ENCODE measurements at places on chromosomes 2 and 18. TPM values are rescaled to one million over a fixed set of nuclear protein-coding genes. Genes with fewer than 3 reads are reported as not detected.
A peak's percentile ranks its signal among the peaks of the same experiment; 100 is the strongest.

DNA sequence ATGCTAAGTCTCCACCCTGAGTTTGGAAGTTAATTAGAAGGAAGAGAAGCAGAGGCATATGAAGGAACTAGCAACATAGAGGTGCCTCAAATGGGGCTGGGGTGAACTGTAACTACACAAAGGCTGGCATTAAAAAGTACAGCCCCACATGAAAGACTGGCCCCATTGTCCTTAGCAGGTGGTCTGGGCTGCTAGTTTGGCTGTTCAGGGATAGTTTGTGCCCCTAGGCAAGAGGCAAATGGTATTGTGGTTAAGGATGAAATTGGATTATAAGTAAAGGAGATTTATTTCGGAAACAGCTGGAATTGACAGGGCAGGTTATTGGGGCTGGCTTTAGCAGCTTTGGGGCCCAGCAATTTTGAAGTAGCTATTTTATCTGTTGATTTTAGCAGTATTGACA lies 365.7 kb upstream of the TNP1 start:
- no peak for DNase-seq
- H3K36me3 ChIP-seq: no peaks in the 10 kb centered on the region
- no peak overlapping the region for H3K27ac ChIP-seq
- H3K4me1 ChIP-seq: no peaks in the 10 kb centered on the region
- H3K4me3 ChIP-seq: no peak overlapping the region

DNA sequence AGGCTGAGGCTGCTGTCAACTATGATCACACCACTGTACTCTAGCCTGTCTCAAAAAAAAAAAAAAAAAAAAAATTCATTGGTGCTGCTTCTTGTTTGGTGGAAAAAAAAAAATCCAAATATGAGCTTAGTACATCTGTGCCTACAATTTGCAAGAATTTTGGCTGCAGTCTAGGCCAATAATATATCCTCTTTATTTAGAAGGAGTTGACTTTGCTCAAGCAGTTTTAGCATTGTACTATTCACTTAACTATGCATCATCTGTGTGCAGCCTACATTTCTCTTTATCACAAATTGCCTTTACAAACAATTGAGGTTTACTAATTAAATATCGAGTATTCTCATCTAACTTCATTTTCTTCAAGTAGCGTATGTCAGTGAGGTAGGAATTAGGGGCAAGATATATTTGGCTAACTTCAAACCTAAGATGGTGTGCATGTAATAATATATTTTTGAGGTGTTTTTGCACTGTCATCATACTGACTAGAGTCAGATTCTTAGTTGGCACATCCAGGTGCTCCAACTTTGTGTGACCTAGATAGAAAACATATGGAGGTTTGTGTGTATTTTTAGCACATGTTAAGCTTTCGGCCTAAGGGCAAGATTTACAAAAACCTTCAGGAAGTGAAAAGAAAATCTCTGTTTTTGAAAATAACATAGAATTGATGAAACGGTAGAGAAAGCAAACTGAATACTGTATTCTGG lies 51.8 kb downstream of the PMS1 start:
- no peaks in the 10 kb centered on the region for H3K4me1 ChIP-seq
- no peak overlapping the region for H3K4me3 ChIP-seq
- H3K36me3 ChIP-seq: no peaks in the 10 kb centered on the region

GRCh38 chr2:10691521-10691920 lies 1.7 kb upstream of the NOL10 start:
- no peak for DNase-seq
- H3K4me1 ChIP-seq: peaks cover 11% of the 10 kb centered on the region
- no peak overlapping the region for H3K4me3 ChIP-seq
- H3K27ac ChIP-seq: no peak overlapping the region

- H3K36me3 ChIP-seq: peaks cover 21% of the 10 kb centered on the region
- peaks cover 16% of the 10 kb centered on the region for H3K4me1 ChIP-seq
Measured at GRCh38 chr2:27255660-27256059, 7.2 kb downstream of the SLC30A3 start.

GRCh38 chr2:239396881-239397681 lies 3.7 kb downstream of the HDAC4 start:
- no peak for DNase-seq
- no peak overlapping the region for H3K27ac ChIP-seq
- H3K4me1 ChIP-seq: peaks cover 57% of the 10 kb centered on the region
- peaks cover 3% of the 10 kb centered on the region for H3K36me3 ChIP-seq
- no peaks in the 10 kb centered on the region for H3K27me3 ChIP-seq

GRCh38 chr2:216583147-216583546 lies 50.1 kb upstream of the IGFBP2 start:
- peak overlapping the region; percentile 51 for H3K27ac ChIP-seq
- no peak overlapping the region for H3K4me3 ChIP-seq
- DNase-seq: no peak
- H3K4me1 ChIP-seq: peaks cover 18% of the 10 kb centered on the region
- H3K27me3 ChIP-seq: no peaks in the 10 kb centered on the region

- no peaks in the 10 kb centered on the region for H3K36me3 ChIP-seq
- H3K4me3 ChIP-seq: no peak overlapping the region
- no peak overlapping the region for H3K27ac ChIP-seq
- H3K27me3 ChIP-seq: no peaks in the 10 kb centered on the region
- H3K4me1 ChIP-seq: peaks cover 7% of the 10 kb centered on the region
- DNase-seq: peak; percentile 91
Measured at GRCh38 chr2:162475661-162476060, 131.7 kb downstream of the GCA start.

DNA sequence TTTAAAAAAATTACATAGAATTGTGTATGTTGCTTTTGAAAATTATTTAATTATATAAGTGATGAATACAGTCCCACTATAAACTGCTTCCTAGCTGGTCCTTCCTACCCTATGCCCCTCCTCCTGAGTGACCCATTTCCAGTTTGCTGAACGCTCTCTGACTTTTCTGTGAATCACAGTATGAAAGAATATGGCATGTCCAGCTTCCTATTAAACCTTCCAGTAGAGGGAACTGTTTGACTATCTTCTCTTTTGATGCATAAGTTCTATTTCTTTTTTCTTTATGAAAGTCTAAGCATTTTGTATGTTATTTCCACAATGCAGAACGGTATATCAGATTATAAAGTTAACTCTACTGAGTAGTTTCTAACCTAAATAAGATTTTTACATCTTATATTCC lies 41.3 kb downstream of the PSMG2 start:
- no peak overlapping the region for H3K4me3 ChIP-seq
- H3K27me3 ChIP-seq: no peaks in the 10 kb centered on the region
- H3K27ac ChIP-seq: no peak overlapping the region
- peak; percentile 79 for DNase-seq
- H3K4me1 ChIP-seq: no peaks in the 10 kb centered on the region

DNA sequence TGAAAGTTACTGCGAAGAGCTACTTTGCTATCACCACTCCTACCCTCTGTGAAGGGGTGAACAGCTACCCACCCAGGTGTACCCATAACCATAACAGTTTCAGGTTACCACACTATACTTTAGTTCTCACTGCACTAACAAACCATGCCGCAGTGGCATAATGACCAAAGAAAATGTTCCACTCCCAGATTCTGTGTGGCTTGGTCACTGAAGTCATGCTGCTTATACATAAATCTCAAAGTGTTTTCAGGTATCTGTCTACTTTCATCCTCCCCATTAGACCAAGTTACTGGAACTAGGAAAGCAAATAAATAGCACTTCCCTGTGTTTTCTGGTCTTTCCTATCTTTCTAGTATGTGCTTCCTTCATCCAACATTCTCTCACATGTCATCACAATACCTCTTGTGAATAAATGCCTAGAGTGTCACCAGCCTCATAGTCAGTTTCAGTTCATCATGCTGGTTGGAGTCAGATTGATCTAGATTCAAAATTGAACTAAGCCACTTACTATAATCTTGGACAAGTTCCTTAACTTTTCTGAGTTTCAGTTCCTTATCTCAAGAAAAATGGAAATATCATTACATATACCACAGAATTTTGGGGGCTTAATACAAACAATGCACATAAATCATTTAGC lies 293.6 kb downstream of the FSIP2 start:
- H3K4me3 ChIP-seq: no peak overlapping the region
- no peak overlapping the region for H3K27ac ChIP-seq
- H3K36me3 ChIP-seq: no peaks in the 10 kb centered on the region
- no peaks in the 10 kb centered on the region for H3K27me3 ChIP-seq
- no peaks in the 10 kb centered on the region for H3K4me1 ChIP-seq
- no peak for DNase-seq

DNA sequence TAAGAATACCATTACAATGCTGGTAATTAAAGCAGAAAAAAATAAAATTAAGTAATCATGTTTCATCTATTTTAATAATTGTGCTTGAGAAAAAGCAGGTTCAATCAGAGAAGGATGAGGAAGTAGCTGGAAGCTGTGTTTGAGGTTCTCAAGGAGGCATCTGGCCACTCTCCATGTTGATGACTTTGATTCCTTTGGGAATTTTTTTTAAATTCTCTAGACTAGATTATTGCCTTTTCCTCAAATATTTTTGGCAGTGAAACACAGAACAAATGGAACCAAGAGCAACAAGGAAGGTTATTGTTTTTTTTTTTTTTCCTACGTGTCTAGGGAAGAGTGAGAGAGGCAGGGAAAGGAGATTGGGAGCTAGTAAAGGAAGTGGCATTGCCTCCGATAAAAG lies 99.9 kb upstream of the NRP2 start:
- DNase-seq: no peak
- no peak overlapping the region for H3K27ac ChIP-seq
- H3K27me3 ChIP-seq: no peaks in the 10 kb centered on the region
- H3K4me1 ChIP-seq: no peaks in the 10 kb centered on the region
- H3K4me3 ChIP-seq: no peak overlapping the region
- H3K36me3 ChIP-seq: no peaks in the 10 kb centered on the region

GRCh38 chr2:140589273-140589672 lies 1541.5 kb downstream of the LRP1B start:
- no peak for DNase-seq
- H3K27me3 ChIP-seq: no peaks in the 10 kb centered on the region
- H3K36me3 ChIP-seq: no peaks in the 10 kb centered on the region
- H3K4me1 ChIP-seq: no peaks in the 10 kb centered on the region
- no peak overlapping the region for H3K4me3 ChIP-seq

DNA sequence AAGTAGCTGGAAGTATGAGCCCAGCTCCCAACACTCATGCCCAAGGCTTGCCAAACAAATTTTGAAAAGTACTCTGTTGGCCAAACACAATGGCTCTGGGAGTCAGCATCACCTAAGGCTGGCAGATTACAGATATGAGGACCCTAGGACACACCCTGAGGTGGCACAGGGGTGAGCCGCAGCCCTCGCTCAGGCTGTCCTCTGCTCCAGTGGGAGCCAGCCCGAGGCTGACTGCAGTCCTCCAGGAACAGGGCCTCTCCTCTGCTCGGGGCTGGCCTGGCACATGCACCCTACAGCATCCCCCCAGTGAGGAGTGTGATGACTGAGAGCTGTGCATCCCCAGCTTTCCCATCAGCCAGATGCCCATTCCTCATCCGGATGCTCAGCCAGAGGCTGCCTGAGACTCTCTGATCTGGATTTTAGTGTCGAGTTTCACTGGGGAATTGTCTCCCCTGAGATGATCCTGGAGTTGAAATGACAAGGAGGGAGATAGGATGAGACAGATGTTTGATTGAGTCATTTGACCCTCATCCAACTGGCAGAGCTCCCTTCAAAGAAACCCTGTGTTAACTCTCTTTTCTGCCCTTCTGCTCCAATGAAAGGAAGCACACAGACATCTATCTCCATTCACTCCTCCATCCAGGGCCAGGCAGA lies 269.3 kb upstream of the NCKAP5 start:
- H3K4me3 ChIP-seq: no peak overlapping the region
- no peaks in the 10 kb centered on the region for H3K36me3 ChIP-seq
- H3K27ac ChIP-seq: peak overlapping the region; percentile 17
- peaks cover 9% of the 10 kb centered on the region for H3K4me1 ChIP-seq
- peak; percentile 10 for DNase-seq
- no peaks in the 10 kb centered on the region for H3K27me3 ChIP-seq

- H3K4me1 ChIP-seq: peaks cover 5% of the 10 kb centered on the region
- H3K4me3 ChIP-seq: no peak overlapping the region
- no peaks in the 10 kb centered on the region for H3K36me3 ChIP-seq
- no peaks in the 10 kb centered on the region for H3K27me3 ChIP-seq
- no peak overlapping the region for H3K27ac ChIP-seq
- DNase-seq: no peak
Measured at GRCh38 chr2:54516842-54517241, 60.7 kb downstream of the SPTBN1 start.

- H3K27ac ChIP-seq: peak within 1 kb of the TSS; percentile 92
- no peaks in the 10 kb centered on the region for H3K27me3 ChIP-seq
- peak; percentile 68 for DNase-seq
- peak within 1 kb of the TSS; percentile 83 for H3K4me3 ChIP-seq
- peaks cover 62% of the 10 kb centered on the region for H3K4me1 ChIP-seq
Measured at GRCh38 chr2:226799211-226799975, at the start of gene IRS1. IRS1 (minus strand) TSS chr2:226799820; CDS start chr2:226798738, 1,082 bp downstream.

GRCh38 chr2:109129921-109130722 lies 1.1 kb downstream of the SH3RF3 start:
- peaks cover 17% of the 10 kb centered on the region for H3K27me3 ChIP-seq
- H3K36me3 ChIP-seq: no peaks in the 10 kb centered on the region
- peaks cover 29% of the 10 kb centered on the region for H3K4me1 ChIP-seq
- H3K4me3 ChIP-seq: peak overlapping the region; percentile 47
- no peak for DNase-seq

- no peak for DNase-seq
- no peaks in the 10 kb centered on the region for H3K27me3 ChIP-seq
- no peak overlapping the region for H3K27ac ChIP-seq
- H3K4me1 ChIP-seq: no peaks in the 10 kb centered on the region
Measured at GRCh38 chr18:21433436-21433835, 167.1 kb downstream of the ESCO1 start.

TUBA4B gene
- not detected for total RNA-seq

LIMS3 gene
- 2.6 TPM for total RNA-seq
